ENCODE measurements at places on chromosomes 13 and 19.

GRCh38 chr13:46586751-46587514 lies 34.0 kb downstream of the LRCH1 start:
- no peak for ATAC-seq

DNA sequence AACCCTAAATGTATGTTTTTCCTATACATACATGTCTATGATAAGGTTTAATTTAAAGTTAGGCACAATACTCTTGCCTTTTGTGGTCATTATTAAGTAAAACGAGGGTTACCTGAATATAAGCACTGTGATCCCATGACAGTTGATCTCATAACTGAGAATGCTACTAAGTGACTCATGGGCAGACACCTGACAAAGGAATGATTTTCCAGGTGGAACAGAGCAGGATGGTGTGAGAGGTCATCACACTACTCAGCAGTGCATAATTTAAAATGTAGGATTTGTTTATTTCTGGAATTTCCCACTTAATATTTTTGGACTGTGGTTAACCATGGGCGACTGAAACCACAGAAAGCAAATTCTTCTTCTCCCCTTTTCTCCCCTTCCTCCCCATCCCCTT lies 178.9 kb downstream of the UGGT2 start:
- ATAC-seq, result no peak

GRCh38 chr19:38774181-38774950 lies 1.0 kb upstream of the LGALS7 start:
- no peak for ATAC-seq

- ATAC-seq, result no peak
These were observed 93.1 kb downstream of the STOML3 start for GRCh38 chr13:38897521-38897920.

DNA sequence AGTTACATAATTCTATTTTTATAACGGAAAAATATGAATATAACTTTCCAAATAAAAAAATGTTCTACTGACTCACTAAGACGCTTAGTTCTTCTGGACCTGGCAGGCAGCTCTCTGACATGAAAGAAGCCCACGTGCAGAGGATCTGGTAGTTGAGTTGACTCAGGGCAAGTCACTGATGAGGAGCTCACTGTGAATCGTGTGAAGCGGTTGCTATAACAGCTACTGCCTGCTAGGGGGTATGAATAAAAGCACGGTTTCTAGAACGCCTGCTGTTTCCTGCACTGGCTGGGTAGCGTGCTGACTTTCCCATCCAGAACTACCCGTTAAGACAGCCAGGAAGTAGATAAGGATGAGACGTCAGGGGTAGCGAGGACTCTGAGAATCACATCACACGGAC lies 54.7 kb upstream of the WASF3 start:
- ATAC-seq, result peak; percentile 93

- no peak for ATAC-seq
These were observed 9.1 kb downstream of the COMP start for GRCh38 chr19:18781885-18782527.

DNA sequence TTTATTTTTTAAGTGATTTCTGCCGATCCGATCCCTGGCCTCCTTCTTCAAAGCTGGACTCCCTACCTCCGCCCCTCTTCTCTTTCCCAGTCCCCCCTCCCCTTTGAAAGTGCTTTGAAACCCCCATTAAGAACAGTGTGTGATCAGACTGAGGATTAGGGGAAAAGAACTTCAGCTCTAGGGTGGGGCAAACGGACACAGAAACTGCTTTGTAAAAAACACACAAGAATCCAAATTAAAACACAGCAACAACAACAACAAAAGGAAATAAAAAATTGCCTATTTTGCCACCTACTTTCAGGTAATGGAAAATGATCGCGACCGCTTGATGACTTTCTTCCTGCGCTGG lies 1.4 kb downstream of the SPRY2 start:
- no peak for ATAC-seq

DNA sequence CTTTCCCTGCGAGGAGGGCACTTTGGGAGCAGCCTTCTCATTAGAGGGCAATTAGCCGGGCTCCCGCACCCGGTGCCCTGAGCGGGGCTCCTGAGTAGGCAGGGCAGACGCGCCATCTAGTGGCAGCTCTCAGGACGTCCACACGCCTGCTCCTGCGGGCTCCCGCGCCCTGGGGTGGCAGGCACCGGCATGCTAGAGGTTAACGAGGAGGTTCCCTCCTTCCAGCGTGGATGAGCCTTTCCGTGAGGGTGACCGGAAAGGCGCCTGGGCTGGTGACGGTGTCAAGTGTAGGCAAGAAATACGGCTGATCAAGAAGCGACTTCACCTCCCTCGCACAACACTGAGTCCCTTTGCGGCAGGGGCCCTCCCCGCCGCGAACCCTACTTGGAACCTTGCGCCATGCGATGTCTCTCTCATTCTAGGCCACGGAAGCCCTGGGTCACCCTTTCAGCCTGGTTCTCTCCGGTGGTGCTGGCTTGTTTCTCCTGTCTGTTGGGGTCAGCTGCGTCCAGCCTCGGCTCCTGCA lies 67.7 kb downstream of the ALOX5AP start:
- ATAC-seq, result peak; percentile 97

GRCh38 chr13:79389026-79389425 lies 17.0 kb downstream of the RBM26 start:
- no peak for ATAC-seq

DNA sequence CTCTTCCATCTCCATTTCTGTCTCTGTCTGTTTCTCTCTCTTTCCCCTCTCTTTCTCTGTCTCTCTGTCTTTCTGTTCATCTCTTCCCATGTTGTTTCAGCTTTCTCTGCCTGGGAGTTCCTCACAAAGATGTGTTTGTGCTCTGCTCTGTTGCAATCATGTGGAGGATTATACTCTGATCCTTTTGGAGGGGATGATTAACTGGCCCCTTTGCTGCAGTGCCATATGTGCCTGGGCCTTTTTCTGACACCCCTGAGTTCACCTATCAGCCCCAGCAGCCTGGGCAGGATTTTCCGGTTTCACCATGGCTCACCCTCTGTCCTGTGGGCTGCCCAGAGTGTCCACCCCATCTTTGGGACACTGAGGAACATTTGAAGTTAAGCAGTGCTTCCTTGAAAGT lies 9.0 kb upstream of the TEX26 start:
- no peak for ATAC-seq

DNA sequence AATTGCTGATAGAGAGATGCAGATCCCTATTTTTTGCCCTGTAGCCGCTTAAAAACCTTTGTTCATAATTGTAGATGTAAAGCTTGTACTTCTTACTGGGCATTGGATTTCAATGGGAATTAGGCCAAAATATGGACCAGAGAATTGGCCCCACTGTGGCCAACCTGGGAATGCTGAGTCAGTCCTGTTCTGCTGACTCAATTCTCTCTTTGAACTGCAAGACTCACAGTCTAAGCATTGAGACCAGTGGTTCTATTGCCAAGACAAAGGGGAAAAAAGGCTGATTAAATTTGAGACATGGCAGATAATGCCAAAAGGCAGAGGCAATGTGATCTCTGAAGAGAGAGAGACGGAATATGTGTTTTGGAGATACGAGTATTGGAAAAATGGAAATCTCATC lies 72.5 kb upstream of the UBL3 start:
- no peak for ATAC-seq

- ATAC-seq, result peak; percentile 38
These were observed at the start of gene THSD1 for GRCh38 chr13:52405767-52406494. TSS of gene THSD1 (minus strand) at chr13:52406172. CDS start at chr13:52402600, 3,572 bp downstream.

DNA sequence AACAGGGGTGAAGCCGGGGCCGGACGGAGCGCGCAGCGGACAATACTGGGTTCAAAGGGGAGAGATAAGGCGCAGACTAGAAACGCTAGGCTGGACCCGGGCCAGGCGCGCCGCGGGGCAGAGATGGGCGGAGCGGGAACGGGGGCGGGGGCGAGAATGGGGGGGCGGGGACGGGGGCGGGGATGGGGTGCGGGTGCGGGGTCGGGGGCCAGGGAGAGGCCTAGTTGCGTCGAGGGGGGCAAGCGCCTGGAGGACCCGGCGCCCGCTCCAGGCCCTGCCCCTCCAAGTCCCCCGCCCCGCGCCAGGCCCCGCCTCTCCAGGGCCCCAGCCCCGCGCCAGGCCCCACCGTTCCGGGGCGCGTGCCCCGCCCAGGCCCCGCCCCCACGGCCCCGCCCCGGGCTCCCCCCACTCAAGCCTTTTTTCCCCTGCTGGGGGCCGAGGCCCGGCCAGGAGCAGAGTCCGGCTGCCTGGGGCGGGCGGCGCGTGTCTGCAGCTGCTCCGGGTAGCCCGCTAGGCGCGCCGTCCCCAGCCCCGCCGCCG lies at the start of gene CERS4:
Gene CERS4, plus strand, starts transcription at position 449 of the 540 bp plus-strand sequence. CDS start 41,707 bp downstream, outside the sequence.
- peak; percentile 85 for ATAC-seq

DNA sequence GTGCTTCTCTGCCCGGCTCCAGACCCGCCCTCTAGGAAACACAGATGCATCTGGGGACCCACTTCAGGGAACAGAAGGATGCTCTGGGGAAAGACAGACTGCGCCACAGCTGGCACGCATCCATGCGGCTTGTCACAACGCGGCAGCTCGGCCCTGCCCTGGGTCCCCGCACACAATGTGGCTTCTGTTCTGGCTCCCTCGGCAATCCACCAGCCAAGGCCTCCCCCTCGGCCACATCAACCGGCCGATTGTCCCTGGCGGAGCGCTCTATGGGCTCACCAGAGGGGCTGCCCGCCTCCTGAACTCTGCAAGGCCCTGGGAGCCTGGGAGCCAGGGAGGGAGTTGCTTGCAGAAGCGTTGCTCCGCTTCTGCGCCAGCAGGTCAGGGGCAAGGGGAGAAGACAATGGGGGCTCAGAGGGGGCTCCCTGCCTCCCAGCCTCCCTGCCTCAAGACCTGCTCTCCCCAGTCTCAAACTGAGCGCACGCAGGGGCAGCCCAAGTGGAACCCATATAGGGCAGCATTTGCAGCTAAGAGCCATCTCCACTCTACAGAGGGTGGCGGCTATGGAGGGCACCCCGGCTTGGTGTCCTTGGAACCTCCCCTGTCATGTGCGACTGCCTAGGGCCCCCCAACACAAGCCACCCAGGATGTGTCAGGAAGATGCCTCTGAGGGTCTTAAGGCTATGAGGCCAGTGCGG lies 37.9 kb downstream of the MLLT1 start:
- no peak for ATAC-seq

GRCh38 chr13:78659450-78659730 lies 435 bp upstream of the OBI1 start:
- no peak for ATAC-seq

DNA sequence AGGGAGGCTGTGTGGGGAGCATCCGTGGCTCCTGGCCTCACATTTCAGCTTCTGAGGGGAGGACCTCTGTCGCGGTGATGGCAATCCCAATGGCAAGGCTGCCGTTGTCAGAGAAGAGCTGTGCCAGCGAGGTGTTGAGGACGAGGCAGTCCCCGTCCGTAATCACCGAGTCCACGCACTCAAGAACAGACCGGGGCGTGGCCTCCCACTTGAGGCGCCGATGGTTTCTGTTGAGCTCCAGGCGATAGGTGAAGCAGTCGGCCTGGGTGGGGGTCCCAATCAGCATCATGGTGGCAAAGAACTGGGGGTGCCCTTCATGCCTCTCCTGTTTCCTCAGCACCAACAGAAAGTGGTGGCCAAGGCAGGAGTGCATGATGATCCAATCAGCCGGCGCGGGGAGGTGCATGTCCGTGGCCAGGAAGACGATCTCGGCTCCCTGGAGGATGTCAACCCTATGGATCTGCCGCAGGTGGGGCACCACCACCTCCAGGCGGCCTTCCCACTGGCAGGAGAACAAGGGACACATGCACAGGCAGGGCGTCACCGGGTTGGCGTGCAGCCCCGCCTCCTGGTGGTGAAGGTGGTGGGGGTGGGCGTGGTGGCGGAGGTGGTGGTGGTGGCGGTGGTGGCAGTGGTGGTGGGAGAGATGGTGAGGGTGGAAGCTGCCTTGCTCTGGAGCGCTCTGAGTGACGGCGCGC lies 68.1 kb downstream of the SIAH3 start:
- ATAC-seq, result no peak

- no peak for ATAC-seq
These were observed 27.5 kb downstream of the RASA3 start for GRCh38 chr13:114104655-114105520.

GRCh38 chr13:27258637-27259386 lies 7.5 kb downstream of the RPL21 start:
- ATAC-seq, result no peak

- no peak for ATAC-seq
These were observed 128.9 kb upstream of the RXFP2 start for GRCh38 chr13:31610270-31610998.

- ATAC-seq, result no peak
These were observed 2.4 kb downstream of the GADD45B start for GRCh38 chr19:2478278-2478755.

DNA sequence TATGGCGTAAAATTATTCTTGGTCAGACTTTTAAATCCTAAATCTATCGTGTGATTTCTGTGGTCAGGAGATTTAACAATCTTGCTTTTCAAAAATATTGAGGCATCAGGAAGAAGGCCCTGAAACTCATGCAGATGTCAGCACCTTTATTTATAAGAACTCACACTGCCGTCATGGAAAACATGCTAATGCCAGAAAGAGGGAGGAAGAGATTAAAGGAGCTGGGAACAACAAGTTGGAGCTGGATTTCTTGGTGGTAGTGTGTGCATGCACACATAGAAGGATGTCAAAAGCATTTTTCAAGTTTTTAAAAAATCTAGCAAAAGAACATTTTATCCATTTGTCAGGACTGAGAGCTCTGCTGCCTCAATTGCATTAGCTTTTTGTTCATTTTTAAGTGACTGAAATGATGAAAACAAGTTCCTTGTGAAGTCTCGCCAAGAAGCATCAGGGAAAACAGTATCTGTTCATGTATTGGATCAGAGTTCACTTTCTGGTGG lies 342.5 kb downstream of the SPRY2 start:
- ATAC-seq, result no peak

DNA sequence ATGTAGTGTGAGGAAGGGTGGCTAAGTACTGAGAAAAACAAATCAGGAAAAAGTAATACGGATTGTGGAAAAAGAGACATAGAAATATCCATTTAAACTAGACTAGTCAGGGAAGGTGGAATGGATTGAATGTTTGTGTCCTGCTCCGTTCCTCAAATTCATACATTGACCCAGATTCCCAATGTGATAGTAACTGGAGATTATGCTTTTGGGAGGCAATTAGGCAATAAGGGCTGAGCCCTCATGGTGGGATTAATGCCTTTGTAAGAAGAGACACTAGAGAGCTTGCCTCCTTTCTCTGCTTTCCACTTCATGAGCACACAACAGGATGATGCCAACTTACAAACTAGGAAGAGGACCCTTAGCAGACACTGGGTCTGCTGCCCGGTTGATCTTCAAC lies 765.2 kb upstream of the GPC6 start:
- no peak for ATAC-seq

DNA sequence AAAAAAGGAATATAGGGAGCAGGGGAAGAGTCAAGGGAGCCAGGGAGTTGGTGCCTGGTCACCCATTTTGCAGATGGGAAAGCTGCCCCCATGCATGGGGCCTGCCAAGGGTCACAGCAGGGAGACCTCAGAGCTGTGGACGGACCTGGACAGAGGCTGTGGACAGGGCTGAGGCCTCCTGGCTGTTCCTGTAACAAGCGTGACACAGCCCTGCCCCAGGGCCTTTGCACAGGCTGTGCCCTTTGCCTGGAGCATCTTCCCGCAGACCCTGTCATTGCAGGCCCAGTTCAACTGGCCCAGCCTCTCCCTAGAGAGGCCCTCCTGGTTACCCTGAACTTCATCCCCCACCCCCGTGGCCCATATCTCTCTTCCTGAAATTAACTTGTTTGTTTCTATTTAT lies 6.4 kb downstream of the TNFAIP8L1 start:
- ATAC-seq, result no peak

Data from activated CD4-positive, CD25-positive, alpha-beta regulatory T cell treated with anti-CD3 and anti-CD28 coated beads, Interleukin-2, amount 50 U/mL, for 24 hours (primary cell).